ENCODE measurements at places on chromosomes 1 and 21.
A peak's percentile ranks its signal among the peaks of the same experiment; 100 is the strongest.

DNA sequence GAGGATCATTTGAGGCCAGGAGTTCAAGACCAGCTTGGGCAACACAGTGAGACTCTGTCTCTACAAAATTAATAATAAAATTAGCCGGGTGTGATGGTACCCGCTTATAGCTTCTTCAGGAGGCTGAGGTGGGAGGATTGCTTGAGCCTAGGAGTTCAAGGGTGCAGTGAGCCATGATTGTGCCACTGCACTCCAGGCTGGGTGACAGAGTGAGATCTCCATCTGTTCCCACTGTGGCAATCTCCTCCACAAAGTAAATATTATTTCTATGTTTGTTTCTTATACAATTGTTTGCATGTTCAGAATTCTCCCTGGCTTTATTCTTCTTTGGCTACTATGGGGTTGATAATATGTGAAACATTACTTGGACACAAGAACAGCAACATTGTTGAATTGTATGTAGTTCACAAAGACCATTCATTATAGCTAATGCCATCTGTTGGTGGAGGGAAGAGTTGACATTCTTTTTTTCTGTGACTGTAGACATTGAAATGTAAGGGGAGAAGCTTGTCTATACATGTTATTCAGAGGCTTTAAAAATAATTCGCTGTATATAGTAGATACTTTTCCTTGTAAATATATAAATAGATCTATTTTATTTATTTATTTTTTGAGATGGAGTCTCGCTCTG lies 47.8 kb upstream of the SRSF10 start:
- peak; percentile 41 for DNase-seq

GRCh38 chr1:184418652-184419349 lies 32.0 kb downstream of the C1orf21 start:
- no peak for DNase-seq

DNA sequence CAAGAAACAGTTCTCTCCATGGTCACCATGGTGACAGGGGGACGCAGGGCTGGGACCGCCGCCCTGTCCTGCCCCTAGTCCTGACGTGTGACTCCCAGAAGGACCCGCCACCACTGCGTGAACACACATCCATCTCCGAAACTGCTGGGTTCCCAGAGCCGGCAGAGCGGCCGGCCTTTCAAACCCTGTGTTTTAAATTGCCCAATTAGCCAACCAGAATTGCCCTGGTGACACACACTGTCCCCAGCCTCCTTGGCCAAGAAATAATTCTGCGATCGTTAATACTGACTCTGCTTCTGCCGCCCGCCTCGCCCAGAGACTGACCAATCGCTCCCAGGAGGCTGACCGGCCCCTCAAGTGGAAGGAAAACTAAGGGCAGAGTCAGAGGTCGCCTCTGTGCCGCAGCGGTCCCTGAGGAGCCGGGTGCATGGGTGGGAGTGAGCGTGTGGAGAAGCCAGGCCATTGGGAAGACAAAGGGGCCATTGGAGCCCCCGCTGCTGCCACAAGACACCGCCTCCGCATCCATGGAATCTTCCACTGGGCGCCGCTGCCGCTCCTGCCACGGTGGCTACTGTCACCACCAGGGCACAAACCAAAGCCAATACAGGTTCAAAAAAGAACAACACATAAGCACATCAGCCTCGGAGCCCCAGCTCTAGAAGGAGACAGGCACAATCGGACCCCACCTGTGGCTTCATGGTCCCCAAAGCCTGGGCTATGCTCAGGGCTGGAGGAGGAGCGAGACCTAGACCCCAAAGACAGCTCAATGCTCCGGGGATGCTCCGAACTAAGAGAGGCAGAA lies 273.2 kb downstream of the NPHP4 start:
- no peak for DNase-seq

DNA sequence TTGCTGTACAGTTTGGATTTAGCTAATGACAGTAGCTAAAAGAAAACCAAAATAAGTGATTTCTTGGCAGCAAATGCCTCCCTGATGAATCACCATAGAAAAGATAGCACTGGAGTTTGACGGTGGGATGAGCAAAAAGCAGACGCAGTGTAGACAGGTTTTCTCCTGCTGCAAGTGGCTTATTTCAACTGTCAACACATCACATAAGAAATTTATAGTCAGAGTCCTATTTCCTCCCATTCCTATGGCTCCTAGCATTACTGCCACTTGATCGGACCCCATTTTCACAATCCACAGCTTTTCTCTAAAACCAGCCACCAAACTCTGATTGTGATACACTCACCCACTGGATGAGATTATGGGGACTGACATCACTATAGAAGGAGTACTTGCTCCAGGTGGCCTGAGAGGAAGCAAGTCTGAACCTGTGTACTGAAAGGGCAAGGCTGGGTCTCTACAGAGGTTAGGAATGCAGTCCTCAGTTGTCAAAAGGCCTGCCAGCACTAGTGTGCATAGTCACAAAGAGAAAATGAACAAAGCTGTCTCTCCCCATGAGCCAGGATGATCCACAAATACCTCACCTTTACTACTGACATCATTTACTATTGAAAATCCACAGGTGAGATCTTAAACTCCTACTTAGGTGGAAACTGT lies 359.8 kb downstream of the LTN1 start:
- DNase-seq: peak; percentile 29

GRCh38 chr1:42935971-42936308 lies 22.7 kb downstream of the SLC2A1 start:
- DNase-seq: no peak

GRCh38 chr1:214570442-214570841 lies 19.0 kb upstream of the PTPN14 start:
- no peak for DNase-seq

DNA sequence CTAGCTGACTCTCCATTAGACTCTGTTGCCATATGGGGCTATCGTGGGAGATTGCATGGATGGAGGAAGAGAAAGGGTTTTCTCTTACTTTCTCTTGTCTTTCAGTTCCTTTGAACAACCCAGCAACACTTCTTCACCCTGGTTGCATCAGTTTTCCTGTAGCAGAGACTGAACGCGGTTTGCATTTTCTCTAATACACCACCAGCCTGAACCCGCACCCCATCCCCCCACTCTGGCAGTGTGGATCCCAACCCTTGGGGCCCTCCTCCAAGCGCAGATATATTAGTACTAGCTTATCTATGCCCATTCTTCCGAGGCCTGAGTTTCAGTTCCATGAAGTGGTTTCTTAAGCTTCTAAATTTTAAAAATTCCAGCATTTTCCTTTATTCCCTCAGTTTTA lies 12.6 kb downstream of the DR1 start:
- DNase-seq: no peak

GRCh38 chr1:160437432-160438316 lies 37.3 kb downstream of the VANGL2 start:
- no peak for DNase-seq

- no peak for DNase-seq
Observed at GRCh38 chr21:41428311-41428710, 2.3 kb downstream of the MX1 start.

GRCh38 chr1:181296180-181296579 lies 187.1 kb upstream of the CACNA1E start:
- no peak for DNase-seq

GRCh38 chr1:154837672-154838171 lies 32.4 kb downstream of the KCNN3 start:
- no peak for DNase-seq

- no peak for DNase-seq
Observed at GRCh38 chr1:159877695-159878444, 15.4 kb upstream of the VSIG8 start.

GRCh38 chr1:21913258-21913657 lies 23.9 kb downstream of the HSPG2 start:
- DNase-seq: no peak

DNA sequence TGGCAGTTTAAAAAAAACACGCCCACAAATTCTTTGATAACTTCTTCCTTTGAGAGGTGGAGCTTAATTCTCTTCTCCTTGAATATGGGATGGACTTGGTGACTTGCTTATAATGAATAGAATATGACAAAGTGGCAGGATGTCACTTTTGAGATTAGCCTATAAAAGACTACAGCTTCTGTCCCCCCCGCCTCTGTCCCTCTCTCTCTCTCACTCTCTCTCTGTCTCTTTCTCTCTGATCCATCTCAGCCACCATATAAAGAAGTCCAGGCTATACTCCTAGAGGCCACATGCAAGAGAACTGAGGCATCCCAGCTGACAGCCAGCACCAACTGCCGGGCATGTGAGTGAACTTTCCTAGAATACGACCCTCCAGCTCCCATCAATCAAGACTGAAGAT lies 7.7 kb upstream of the DMBX1 start:
- no peak for DNase-seq

- DNase-seq: no peak
Observed at GRCh38 chr1:23466423-23466989, 17.5 kb downstream of the ASAP3 start.

- no peak for DNase-seq
Observed at GRCh38 chr1:210743038-210743437, 390.9 kb downstream of the KCNH1 start.

GRCh38 chr1:232521660-232522059 lies 108.3 kb downstream of the SIPA1L2 start:
- DNase-seq: no peak

GRCh38 chr1:151526735-151527525 lies 13.2 kb upstream of the TUFT1 start:
- DNase-seq: no peak

- no peak for DNase-seq
Observed at GRCh38 chr21:33208534-33208933, 21.2 kb upstream of the IFNAR2 start.

- DNase-seq: peak; percentile 63
Observed at GRCh38 chr1:186680245-186681061, at the start of gene PTGS2. Gene PTGS2 (minus strand): TSS chr1:186680423. CDS start chr1:186680290, 133 bp downstream.

DNA sequence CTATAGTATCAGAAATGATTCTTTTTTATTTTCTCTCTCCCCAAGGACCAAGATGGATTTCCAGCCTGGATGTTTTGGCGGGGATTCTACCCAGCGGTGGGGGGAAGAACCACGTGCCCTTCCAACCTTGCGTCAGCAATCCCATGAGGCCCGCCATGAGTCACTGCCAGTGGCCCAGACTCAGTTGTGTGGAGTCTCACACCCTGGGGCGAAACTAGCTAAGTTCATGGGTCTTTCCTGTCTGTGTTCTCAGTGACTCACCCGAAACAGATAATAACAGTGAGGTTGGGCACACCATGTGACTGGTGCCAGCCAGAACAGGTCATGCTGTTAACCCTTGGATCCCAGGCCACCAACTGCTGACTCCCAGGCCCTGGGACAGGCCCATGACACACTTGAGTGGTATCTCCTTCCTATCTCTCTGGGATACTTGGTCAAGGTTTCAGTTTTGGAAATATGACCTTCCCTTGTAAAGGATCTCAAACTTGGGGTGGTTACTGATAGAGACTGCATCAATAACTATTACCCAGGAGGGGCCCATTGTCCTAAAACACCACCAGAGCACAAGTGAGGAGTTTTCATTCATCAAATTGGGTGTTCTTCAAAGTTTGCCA lies 98.0 kb upstream of the DUSP10 start:
- peak; percentile 69 for DNase-seq

DNA sequence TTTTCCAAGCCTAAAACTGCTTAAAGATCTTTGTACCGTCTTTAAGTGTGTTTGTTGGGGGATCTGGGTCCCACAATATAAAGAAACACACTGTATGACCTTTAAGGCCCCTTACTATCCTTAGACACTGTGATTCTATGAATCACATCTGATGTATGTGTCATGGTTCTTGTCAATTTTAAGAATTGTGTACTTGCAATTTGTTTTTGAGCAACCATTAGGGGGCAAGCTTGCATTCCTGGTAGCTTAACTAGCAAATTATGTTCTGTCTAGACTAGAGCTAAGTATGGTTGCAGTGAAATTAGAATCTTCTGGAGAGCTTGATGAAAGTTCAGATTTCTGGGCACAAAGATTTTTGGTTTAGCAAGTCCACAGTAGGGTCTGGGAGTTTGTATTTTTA lies 219.5 kb downstream of the TPR start:
- DNase-seq: peak; percentile 36

DNA sequence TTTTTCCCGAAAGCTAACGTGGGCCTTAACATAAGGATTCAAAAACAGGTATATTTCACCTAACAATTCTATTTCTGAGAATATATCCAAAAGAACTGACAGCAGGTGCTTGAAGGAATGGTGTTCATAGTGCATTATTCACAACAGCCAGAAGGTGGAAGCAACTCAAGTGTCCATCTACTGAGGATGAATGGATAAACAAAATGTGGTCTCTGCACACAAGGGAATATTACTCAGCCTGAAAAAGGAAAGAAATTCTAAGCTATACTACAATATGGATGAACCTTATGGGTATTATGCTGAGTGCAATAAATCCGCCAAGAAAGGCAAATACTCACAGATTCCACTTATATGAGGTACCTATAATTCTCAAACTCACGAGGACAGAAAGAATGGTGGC lies 6.1 kb upstream of the RIPPLY3 start:
- DNase-seq: no peak

DNA sequence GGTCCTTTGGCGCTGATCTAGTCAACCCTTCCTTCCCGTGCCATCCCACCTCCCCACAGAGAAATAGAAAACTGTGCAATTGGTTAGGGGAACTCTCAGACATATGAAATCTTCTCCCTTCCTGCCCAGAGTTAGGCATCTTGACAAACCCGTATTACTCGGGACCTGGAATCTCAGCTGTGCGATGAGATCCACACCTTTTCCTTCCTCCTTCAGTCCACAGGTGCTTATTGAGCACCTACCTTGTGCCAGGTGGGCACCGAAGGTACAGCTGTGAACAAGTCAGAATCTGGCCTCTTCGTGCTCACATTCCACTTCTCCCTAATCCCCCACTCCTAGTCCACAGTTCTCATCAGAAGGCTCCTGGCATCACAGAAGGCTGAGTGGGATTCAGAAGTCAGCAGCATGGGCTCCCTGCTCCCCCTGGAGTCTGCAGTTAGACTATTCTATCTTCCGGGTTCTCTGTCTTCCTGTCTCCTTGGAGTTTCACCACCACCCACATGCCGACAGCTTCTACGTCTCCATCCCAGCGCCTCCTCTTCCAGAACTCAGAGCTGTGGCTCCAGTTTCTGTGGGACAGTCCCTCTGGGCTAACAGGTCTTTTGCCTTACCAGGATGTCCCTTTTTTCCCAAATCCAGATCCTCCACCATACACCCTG lies 23.0 kb downstream of the KNCN start:
- no peak for DNase-seq

GRCh38 chr1:70587872-70588366 lies 176.9 kb downstream of the CTH start:
- no peak for DNase-seq

DNA sequence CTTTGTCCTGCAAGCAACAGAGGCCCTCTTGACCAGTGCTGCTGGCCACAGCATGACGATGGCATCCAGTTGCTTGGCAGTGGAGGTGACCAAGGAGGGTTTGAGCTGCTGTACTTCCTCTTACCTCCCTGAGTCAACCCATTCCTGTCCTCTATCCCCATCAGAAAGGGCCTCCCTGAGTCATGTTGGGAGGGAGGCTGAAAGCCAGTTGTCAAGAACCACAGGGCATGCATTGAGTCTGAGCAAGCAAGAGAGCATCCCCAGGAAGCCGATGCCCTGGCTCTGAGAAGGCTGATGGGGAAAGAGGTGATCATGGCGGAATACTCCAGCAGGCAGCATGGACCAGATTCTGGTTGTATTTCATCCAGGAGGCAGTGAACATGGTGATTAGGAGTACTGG lies 69.6 kb downstream of the LACTBL1 start:
- DNase-seq: no peak

- DNase-seq: no peak
Observed at GRCh38 chr1:215076322-215076721, 6.2 kb upstream of the KCNK2 start.

GRCh38 chr1:232863544-232864275 lies 58.5 kb downstream of the MAP10 start:
- no peak for DNase-seq

- DNase-seq: no peak
Observed at GRCh38 chr1:1678581-1679380, 13.8 kb downstream of the SLC35E2B start.

GRCh38 chr1:248837045-248837780 lies 811 bp upstream of the ZNF672 start:
- no peak for DNase-seq

GRCh38 chr1:96515430-96515829 lies 206.2 kb upstream of the PTBP2 start:
- DNase-seq: no peak

Measured in HTR-8/SVneo (cell line).